A549 treated with CpdA at 1 μM for 4 hours (cell line): ENCODE measurements at places on chromosomes 4 and X. TPM values are rescaled to one million over a fixed set of nuclear protein-coding genes. Genes with fewer than 3 reads are reported as not detected.

NSG1 gene
- 0.60 to 0.98 TPM (median 0.90 TPM) in 5 replicates for total RNA-seq

PNCK gene
- 0.22 to 0.86 TPM (median 0.52 TPM) in 4 of 5 replicates, not detected in the other for total RNA-seq

S100G gene
- total RNA-seq = not detected in 5 replicates

FHDC1 gene
- total RNA-seq = 0.25 to 0.37 TPM (median 0.33 TPM) in 5 replicates

MAGEA8 gene
- not detected in 5 replicates for total RNA-seq

RNF175 gene
- total RNA-seq = not detected in 5 replicates

ARR3 gene
- not detected in 5 replicates for total RNA-seq

ODAM gene
- not detected in 5 replicates for total RNA-seq

ZNF81 gene
- total RNA-seq = 5.4 to 6.8 TPM (median 6.0 TPM) in 5 replicates

KIT gene
- not detected in 5 replicates for total RNA-seq
